Omental fat pad (tissue), 4 donors: ENCODE measurements at places on chromosomes 6 and 20. TPM values are rescaled to one million over a fixed set of nuclear protein-coding genes. Genes with fewer than 3 reads are reported as not detected.

The CLVS2 gene
- not detected for total RNA-seq

- DNase-seq = no peak
Measured at GRCh38 chr20:63129991-63130657, 85.8 kb downstream of the YTHDF1 start.

DNA sequence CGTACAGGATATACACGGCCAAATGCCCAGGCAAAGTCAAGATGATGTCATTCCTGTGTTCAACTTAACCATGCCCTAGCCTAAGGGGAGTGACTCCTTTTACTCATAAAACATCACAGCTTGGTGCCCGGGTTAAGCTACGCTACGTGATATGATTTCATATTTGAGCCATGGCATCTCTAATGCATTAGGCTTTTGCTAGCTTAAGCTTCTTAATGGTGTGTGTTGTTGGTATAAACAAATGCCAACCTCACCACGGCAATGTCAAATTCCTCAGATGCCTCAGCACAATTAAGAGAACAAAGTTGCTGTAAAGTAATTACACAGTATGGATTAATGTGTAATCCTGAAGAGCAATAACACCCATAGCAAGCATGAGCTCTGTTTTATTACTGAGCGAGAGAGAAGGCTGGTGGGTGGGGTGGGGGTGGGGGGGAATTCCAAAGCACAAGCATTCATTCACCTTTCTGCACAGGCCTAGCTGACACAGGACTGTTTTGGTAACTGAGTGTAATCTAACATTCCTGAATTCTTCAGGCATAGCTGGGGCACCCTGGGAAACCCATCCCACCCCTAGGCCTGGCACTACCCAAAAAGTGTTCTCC, 44.7 kb upstream of the CNKSR3 start:
- DNase-seq = no peak

The FNDC1 gene
- 0.47 TPM for total RNA-seq

GRCh38 chr20:39985271-39985827, 703.7 kb downstream of the MAFB start:
- no peak for DNase-seq
